ENCODE measurements at places on chromosomes 3 and 15.

DNA sequence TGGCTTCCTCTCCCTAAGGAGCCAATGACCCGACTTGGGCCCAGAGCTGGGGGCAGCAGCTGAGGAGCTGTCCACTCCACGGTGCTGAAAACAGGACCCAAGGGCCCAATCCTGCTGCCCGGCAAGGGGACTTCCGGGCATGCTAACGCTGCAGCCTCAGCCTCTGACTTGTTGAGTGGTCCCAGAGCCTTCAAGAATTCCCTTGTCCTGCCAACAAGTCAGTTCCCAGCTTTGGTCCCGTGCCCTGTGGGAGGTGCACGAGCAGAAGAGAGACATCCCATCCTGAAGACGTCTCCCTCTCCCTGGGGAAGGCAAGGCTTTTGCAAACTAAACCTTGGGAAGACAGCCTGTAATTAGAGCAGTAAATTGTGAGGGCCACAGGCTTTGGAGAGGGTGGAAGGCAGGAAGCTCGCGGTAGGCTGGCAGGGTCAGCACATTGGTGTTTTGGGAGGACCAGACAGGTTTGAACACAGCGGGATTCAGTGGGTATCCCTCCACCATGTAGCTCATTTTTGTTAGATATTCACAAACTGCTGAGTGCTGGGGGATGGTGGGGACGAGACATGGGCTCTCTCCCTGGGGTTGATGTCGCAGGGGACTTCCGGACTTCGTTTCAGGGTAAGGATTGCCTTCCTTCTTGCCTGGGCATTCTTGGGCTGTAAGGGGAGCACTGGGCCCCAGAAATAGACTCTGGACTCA, 29.8 kb upstream of the PRR23E start:
- peak; percentile 92 for DNase-seq

DNA sequence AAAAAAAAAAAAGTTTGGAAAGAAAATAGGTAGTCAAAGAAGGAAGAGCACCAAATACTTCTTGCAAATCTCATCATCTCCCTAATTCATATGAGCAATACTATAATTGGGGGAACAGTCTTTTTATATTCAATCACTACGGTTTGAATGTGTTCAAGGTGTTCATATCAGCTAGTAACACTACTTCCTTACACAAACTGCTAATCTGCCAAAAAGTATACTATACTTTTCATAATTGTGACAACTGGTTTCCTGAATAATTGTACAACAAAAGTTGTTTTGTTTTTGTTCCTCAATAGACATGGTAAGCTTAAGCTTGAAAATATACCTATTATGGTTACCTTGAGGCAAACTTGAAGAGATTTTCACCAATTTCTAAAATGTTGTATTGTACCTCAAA, 12.1 kb downstream of the SETD2 start:
- DNase-seq = no peak

- no peak for DNase-seq
Measured at GRCh38 chr3:70042641-70043040, 43.1 kb downstream of the SAMMSON start.

DNA sequence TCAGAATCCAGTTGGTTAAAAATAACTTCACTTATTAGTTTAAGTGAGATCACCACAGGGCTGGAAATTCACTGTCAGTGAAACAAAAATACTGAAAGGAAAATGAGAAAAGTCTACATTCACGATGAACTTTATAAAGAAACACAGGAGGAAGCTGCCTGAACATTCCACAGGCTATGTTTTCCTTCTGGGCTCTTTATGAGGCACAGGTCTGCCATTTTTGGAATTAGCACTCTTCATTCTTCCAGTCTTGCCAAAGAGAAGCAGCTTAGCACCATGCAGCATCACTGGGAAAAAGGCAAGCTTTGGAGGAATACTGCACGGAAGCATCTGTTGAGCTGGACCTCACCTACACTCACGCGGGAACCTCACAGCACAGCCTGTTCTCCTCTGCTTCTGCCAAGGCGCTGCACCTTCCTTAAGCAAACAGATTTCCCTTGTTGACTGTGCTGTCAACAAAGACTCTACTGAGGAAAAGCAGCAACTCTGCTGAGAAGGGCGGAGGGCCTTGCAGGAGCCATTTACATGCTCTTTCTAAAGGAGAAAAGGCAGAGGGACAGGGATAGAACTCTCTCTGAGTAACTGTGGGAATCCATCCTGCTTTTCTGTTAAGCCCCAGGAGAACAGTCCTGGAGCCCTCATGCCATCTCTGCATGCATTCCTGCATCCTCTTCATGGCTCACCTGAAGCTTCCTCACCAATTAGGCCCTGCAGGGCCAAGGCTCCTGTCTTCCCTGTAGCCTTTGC, 15.7 kb downstream of the SUSD5 start:
- DNase-seq = no peak

DNA sequence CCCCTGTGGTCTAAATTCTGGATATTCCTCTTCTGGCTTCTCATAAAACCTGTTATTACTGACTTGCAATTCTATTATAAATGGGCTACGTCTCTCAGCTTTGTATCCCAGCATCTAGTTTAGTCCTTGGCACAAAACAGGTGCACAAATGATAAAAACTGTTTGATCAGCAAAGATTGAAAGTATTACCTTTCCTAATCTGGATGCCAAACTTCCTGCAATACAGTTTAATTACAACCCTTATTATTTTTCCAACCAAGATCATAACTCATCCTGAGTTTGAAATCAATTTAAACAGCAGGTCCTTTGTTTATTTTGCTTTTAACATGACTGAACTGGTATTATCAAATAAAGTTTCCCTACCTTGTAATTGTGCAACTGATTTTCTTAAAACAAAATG, 132.6 kb downstream of the ATP1B3 start:
- DNase-seq = no peak

DNA sequence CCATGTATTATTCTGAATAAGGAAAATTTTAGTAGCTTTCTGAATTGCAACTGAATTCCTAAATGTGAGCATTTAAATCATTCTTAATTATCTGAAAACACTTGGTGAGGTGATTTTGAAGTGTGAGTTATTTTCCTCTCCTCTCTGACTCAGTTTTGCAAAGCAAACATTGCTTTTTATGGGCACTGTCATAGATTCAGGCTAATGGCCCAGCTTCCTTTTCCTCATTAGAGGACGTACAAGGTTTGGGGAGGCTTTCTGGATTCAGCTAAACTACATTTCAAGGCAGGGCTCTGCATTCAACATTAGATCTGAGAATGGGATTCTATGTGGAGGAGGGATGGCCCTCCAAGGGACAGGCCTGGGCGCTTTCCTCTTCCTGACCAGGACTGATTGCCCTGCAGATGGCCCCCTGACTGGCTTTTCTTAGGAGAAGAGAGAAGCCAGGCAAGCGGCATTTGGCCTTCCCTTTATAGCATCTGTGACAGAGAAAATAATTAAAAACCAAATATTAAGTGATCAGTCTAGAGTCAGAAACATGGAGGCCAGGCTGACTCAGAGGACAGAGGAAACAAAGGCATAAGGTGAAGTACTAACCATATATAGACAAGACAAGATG, 53.0 kb upstream of the STXBP5L start:
- DNase-seq = peak; percentile 4

GRCh38 chr3:179149951-179150350, 1.8 kb downstream of the PIK3CA start:
- DNase-seq = no peak

- DNase-seq = no peak
Measured at GRCh38 chr15:71801935-71802655, 8.3 kb upstream of the NR2E3 start.

GRCh38 chr3:8730656-8731055, 2.9 kb upstream of the CAV3 start:
- no peak for DNase-seq

GRCh38 chr3:13798401-13798800, 81.5 kb downstream of the WNT7A start:
- no peak for DNase-seq

DNA sequence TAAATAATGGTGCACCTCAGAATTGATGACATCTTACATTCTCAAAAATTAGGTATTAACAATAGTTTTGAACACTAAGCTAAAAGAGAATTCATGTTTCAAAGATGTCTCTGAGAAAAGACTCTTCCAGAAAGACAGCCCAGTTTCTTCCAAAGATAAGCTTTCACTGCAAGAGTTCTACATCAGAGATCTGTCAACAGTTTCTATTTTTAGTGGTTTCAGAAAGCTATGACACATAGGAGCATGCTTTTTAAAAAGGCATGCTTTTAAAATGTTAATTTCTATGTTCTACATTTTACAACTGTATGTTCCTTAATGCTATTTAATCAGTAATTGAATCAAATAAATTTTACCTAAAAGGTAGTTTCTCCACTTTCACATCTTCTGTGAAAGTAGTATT, 88.2 kb downstream of the PLOD2 start:
- DNase-seq = no peak

- DNase-seq = no peak
Measured at GRCh38 chr3:37761586-37761985, 100.1 kb upstream of the CTDSPL start.

- no peak for DNase-seq
Measured at GRCh38 chr3:149417174-149417573, 39.7 kb upstream of the TM4SF1 start.

DNA sequence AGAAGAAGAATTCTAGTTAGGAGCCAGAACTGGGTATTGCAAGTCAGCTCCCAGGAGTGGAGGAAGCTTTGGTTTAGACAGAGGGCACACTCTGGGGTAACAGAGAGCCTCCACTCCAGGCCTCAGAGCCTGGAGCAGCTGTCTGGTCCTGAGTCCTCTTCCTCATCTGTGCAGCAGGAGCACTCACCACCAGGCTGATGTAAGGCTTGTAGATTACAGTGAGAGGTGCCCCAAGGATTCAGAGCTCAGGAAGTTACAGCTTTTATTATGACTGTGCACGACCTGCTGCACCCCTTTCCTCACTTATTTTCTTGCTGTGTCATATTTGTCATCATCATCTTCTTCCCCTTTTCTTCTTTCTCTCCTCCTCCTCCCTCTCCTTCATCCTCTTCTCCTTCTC, 210.4 kb downstream of the ATP10A start:
- DNase-seq = no peak

DNA sequence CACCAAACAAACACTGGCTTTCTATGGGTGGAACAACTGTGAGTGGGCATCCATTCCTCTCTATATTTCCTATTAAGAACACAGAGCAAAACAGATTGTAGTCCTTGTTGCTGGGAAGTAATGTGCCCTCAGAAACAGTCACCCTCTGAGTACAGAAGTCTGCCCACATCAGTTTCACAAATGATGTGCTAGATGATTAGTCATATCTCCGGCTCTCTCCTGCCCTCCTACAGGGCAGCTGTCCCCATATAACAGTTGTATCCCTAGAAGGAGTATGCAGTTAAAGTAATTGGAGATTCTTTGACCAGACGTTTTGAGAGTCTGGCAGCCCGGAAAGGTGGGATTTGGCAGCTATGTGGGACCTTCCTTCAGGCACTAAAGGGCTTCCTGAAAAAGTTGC, 159.9 kb downstream of the APBA2 start:
- no peak for DNase-seq

- DNase-seq = peak; percentile 61
Measured at GRCh38 chr15:66253418-66254088, at the start of gene MEGF11. MEGF11 (minus strand) TSS chr15:66253750; CDS start chr15:66128403, 125,347 bp downstream.

DNA sequence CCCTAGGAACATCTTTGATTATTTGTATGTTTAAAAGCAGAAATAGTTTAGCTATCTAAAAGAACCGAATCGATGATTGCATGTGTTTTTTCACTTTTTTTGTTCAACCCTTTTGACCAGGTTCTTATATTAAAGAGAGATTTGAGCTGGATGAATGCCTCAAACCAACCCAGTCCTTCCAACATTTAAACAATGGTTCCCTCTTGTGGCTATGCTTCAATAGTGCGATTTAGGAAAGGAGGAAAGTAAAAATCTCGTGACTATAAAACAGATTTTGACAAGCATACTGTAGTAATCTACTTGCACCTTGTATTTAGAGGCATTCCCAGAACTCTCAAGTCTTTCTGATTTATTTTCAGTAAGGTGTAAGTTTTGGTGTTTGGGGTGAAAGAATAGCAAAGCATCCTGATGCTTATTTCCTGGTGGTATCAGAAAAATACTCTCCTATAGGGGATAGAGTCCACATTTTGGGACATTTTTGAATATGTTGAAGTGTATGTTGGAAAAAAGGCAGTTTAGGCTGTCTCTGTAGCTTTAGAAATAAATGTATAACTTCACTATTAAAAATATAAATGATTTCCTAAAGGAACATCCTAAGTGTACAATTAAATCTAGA, 159.6 kb upstream of the KCNH8 start:
- DNase-seq = no peak

- no peak for DNase-seq
Measured at GRCh38 chr3:136105044-136105443, 91.1 kb downstream of the MSL2 start.

DNA sequence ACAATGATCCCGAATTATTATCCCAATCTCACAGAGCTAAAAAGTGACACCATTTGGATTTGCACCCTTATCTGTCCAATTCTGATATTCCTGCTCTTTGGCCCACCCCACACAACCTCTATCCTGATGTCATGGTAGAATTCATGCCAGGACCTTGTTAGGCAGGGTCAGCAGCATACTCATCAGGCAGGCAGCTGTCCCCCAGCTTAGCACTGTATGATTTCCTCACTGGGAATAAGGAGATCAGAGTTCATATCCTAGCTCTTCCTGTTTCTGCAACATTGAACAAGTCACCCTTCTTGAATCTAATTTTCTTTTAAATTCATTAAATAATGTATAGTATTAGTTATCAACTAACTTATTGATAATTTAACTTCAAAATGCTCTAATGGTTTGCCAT, 12.0 kb upstream of the C3orf80 start:
- no peak for DNase-seq

GRCh38 chr3:71521940-71522876, 61.3 kb downstream of the FOXP1 start:
- DNase-seq = no peak

DNA sequence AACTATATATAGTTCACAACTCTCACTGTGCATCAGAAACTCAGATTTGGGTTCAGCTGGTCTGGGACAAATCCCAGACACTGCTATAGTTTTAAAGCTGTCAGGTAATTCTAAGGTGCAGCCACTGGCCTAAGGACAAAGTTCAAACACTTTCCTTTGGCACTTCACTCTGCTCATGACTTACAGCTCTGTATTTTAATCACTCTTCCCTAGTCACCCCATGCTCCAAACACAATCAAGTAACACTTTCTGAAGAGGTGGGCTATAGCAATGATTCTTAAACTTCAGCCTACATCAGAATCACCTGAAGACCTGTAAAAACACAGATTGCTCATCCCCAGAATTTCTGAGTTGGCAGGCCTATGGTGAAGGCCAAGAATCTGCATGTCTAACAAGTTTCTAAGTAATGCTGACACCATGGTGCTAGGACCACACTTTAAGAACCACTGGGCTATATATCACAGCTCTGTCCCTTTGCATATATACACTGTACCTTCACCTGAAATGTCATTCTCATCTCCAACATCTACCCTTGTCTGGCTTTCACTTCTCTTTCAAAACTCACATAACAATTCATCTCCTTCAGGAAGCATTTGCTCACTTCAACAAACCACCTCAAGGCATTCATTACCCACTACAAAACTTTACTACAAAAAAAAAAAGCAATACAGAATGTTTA, 21.4 kb downstream of the STAG1 start:
- no peak for DNase-seq

DNA sequence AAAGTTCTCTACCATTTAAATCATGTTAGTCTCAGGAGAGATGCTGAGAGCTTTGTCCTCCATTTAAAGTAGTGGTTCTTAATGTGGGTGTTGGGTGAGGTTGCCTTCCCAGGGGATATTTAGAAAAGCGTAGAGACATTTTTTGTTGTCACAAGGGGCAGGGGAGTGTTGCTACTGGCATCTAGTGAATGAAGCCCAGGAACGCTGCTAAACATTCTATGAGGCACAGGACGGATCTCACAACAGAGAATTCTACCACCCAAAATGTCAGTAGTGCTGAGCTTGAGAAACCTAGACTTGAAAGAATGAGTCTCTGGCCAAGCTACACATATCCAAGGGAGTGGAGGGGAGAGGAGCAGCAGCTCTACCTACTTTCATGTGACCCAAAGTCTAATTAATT, 60.7 kb upstream of the CTNNB1 start:
- no peak for DNase-seq

Data from nephron progenitor cell (in vitro differentiated cells).